ENCODE measurements at places on chromosomes 4 and X.

- no peak for DNase-seq
Measured at GRCh38 chrX:16136080-16136479, 12.7 kb downstream of the GRPR start.

DNA sequence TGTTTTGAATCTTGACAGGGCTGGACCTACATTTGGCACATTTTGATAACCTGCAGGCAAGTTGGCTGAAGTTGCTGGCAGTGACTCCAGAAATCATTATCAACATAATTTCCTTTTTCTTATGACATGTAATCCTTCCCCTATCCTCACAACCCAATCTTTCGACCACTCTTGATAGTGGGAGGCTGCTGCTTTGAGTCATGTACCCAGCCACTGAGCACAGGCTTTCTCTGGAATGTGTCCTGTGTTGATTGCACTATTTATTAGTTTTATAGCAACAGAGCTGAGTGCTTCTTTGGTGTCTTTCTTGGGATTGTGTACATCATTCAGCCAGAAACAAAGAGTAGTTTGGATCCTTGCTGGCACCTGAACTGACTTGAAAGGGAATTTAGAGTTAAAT, 183.1 kb upstream of the LEF1 start:
- no peak for DNase-seq

GRCh38 chr4:73451981-73452747, 16.1 kb downstream of the AFP start:
- no peak for DNase-seq

- DNase-seq, result no peak
Measured at GRCh38 chr4:15368856-15369255, 59.0 kb upstream of the C1QTNF7 start.

- no peak for DNase-seq
Measured at GRCh38 chr4:168636506-168637196, 139.8 kb downstream of the PALLD start.

GRCh38 chr4:2258091-2259035, 3.5 kb downstream of the MXD4 start:
- no peak for DNase-seq

DNA sequence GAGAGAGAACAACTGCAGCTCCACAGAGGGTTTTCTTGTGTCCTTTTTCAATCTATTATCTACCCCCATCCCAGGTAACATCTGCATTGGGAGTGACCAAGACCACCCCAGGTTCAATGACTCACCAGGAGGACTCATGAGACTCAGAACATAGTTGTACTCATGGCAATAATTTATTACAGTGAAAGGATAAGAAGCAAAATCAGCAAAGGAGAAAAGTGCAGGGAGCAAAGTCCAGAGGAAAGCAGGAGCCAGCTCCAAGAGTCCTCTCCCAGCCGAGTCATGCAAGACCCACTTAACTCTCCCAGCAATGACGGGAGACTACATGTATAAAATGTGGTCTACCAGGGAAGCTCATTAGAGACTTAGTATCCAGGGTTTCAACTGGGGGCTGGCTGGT, 129.5 kb upstream of the RBPJ start:
- DNase-seq, result no peak

- DNase-seq, result no peak
Measured at GRCh38 chr4:8848507-8849265, 23.0 kb downstream of the HMX1 start.

GRCh38 chrX:23952984-23953907, 45.4 kb downstream of the CXorf58 start:
- DNase-seq, result no peak
